NCI-H1417 (cell line): ENCODE measurements at places on chromosomes 2 and 18.
A peak's percentile ranks its signal among the peaks of the same experiment; 100 is the strongest.

GRCh38 chr2:158747281-158747680, 47.8 kb upstream of the DAPL1 start:
- DNase-seq = no peak

- DNase-seq = peak; percentile 77
These were observed 3.6 kb downstream of the CRYGB start for GRCh38 chr2:208142240-208142924.

DNA sequence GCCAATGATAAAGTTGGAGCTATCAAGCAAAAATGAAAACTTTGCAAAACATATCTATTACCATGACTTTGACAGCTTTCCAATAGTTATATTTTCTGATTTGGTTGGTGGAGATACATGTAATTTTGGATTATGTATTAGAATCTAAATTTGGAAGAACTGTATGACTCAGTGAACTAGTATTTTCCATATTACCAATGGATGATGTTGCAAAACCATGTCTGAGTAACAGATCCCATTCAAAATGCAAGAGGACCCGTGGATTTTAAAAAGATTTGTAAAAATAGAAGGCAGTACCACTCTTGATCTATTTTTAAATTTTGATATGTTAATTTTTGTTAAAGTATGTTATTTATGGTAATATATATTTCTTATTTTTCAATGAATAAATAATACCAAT, 83.0 kb downstream of the TAF4B start:
- DNase-seq = no peak

- no peak for DNase-seq
These were observed 59.5 kb upstream of the AMMECR1L start for GRCh38 chr2:127945281-127945680.

DNA sequence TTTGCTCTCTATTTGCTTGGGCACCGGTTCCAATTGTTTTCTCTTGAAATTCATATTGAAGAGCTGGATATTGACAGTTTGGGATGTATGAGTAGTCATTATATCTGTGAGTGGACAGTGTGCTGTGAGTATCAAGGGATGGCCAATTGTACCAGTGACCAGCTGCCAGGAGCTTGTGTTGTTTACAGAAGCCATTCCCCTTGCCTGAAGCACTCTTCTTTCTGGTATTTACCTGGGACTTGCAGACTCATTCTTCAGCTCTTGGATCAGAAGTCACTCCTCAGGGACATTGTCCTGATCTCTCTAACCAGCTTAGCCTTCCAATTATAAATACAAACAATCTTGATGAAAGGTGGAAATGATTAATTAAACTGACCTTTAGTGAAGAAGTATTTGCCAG, 438.3 kb upstream of the LRATD1 start:
- DNase-seq = no peak

DNA sequence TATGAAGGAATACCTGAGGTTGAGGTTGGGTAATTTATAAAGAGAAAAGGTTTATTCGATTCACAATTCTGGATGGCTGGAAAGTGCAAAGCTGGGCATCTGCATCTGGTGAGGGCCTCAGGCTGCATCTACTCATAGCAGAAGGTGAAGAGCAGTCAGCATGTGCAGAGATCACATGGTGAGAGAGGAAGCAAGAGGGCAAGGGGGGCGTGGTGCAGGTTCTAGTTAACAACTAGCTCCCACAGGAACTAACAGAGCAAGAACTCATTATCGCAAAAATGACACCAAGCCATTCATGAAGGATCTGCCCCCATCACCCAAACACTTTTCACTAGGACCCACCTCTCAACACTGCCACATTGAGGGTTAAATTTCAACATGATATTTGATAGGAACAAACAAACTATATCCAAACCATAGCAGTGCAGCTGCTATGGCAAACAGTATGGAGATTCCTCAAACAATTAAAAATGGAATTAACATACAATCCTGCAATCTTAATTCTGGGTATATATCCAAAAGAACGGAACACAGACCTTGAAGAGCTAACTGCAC, 72.8 kb upstream of the LDLRAD4 start:
- no peak for DNase-seq

DNA sequence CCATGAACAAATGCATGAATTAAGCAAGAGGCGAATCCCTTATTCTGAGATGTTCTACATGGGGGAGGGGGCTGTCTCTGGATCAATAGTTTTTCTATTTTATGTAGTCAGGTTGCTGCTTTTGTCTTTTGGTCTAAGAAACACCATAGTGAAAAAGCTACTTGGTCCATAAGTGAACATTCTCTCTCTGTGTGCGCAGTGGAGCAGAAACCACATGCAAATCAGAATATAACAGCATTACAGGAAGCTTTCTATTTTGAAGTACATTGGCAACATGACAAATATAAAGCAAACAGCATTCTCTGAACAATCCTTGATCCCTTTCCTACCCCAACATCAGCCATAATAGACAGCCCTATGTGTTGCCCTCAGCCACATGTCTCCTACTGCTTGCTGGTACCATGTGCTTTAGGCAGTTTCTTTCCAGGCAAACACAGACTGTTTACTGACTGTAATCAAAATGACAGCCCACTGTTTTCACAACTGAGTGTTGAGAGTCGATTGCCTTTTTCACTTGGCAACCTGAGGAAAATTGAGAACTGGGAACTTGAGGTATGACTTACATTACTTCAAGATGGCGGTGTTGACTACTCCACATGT, 10.6 kb downstream of the SCN3A start:
- DNase-seq = peak; percentile 25

DNA sequence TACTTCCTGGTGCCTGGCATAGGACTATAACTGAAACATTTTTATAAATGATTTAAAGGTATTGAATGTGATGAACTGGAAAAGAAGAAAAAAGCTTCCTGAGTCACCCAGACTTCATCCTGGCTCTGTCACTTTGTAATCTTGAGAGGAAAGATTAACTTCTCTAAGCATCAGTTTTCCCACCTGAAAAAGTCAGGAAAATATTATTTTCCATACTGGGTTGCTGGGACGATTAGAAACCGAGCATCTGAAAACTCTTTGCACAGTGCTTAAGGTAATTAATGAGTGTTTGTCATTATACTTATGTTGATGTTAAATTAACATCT, 71.8 kb downstream of the FMNL2 start:
- no peak for DNase-seq

DNA sequence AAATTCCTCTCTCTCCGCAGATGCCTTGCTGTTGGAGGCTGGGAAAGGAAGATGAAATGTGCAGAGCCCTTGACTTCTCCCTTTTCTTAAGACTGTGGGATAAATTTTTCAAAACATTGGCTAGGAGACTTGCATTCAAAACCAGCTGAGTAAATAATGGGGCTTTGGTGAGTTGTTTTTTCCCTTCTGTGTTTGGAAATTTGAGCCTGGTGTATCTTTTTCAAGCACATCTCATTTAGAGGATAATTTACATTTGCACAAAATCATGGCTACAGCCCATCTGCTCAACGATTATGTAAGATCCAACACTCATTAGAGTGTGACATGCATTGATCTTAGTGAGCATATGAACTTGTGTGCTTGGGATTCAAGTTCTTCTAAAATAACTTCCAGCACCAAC, 112.1 kb upstream of the ATP8B1 start:
- peak; percentile 60 for DNase-seq
